ENCODE measurements at places on chromosomes 16 and 17.
A peak's percentile ranks its signal among the peaks of the same experiment; 100 is the strongest.

GRCh38 chr16:27720731-27721530 is 171.0 kb downstream of the KATNIP start:
- DNase-seq, result no peak

DNA sequence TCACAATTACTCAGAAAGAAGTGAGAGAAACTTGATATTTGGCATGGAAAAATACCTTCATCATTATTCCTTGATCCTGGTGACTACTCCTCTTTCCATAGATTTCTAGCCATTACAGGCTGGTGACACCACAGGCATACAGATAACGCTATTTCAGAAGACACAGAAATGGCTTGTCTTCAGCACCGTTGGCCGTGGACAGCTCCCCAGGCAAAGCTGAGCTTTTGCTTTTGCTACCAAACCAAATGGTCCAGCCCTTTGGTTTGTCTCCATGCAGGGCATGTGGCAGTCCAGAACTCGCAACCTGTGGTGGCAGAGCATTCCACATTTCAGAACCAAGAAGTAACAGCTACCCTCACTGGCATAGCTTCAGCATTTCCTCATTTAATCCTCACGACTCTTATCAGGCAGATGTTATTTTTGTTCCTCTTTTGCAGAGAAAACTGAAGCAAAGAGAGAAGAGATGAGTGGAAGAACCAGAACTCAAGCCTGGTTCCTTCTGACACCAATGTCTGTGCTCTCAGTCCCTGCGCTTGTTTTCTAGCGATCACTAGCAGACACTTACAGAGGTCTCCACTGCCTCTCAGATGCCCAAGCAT is 55.5 kb downstream of the HS3ST4 start:
- no peak for DNase-seq

DNA sequence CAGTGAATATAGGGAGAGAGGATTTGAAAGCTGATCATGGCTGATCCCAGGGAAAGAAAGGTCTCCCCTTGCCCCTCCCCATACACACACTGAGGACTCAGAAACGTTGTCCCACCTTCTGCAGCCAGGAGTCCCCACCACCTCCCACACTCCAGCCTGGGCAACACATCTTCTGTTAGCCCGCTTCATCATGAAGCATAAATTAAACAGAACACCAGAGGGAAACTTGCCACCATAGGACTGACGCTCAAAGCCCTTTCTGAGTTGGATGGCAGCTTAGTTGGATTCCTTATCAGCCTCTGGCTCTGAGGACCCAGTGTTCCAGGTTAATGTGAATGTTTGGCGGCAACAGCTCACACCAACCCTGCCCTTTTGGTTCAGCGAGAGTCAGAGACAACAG is 33.9 kb downstream of the ARHGAP27 start:
- DNase-seq, result no peak

DNA sequence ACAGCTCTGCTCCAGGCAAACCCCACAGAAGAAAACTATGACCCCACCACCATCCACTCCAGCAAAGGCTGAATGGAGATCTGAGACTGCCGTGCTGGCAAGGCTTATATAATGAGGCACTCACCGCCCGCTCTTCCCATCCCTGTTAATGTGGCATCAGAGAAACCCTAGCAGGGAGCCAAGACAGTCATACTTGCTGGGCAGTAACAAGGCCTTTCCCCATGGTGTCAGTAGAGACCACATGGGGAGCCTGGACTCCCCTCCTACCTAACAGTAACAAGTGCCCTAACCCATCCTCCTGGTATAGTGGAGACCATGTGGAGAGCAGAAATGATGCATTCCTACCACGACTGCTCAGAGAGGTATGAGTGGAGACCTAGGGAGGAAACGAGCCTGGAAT is 235.2 kb downstream of the C16orf78 start:
- DNase-seq, result no peak

DNA sequence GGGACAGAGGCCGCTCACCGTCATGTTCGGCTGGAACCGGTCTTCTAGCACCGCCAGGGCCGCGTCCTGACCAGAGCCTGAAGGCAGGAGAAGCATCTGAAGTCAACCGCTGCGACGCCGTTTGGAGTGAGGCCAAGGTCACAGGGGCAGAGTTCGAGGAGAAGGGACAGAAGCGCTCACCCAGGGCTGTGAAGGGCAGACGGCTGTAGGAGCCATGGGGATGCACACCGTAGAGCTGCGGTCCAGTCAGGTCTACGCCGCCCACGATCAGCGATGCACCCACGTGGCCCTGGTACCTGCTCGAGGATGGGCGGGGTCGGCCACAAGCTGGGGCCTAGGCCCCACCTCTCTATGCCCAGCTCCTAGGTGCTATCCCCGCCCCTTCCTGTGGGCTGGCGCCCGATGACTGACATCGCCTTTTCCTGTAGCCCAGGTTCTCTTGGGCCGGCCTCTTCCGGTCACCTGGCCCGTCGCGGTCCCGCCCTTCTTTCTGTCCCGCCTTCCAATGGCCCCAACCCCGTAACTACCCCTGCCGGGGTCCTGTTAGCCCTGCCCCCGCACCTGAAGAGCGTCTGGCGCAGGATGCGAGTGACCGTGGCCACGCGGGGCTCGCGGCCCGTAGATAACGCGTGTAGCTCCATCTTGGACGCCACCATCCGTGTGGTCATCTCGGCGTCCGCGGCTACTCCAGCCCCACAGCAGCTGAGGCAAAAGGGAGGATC is 1.1 kb downstream of the PSMB10 start:
- peak; percentile 89 for DNase-seq

DNA sequence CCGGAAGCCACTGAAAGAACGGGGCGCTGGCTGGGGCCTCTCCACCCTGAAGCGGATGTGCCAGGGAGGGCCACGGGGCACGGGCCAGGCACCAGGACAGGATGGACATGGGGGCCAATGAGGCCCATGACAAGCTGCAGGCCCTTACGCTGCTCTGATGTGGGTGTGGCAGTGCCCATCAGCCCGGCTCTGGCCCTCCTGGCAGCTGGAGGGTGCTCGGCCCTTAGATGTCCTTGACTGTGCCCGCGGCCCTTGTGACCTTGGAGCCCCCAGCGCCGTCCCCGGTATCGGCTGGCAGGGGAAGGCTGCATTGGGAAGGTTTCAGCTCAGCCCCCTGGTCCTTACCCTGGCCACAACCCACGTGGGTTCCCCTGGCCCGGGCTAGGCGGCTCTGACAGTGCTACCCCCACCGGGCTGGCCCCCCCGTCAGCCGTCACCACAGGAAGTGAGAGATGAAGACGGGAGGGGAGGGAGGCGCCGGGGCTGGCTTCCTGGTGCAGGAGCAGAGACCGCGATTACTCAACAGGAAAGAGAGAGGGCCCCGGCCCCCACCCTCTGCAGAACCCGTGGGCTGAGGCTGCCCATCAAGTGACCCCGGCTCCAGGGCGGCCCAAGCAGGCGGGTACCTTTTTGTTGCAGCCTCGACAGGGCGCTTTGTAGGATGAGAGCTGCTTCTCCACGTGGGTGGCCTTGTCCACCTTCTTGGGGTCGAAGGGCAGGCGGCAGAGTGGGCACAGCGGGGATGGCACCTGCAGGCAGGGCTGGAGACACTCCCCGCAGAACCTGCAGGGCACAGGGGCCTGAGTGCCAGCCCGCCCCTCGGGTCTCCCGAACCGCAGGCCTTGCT is 5.3 kb downstream of the RNF166 start:
- peak; percentile 94 for DNase-seq

GRCh38 chr17:73390851-73391250 is 79.0 kb upstream of the CDC42EP4 start:
- DNase-seq, result no peak

DNA sequence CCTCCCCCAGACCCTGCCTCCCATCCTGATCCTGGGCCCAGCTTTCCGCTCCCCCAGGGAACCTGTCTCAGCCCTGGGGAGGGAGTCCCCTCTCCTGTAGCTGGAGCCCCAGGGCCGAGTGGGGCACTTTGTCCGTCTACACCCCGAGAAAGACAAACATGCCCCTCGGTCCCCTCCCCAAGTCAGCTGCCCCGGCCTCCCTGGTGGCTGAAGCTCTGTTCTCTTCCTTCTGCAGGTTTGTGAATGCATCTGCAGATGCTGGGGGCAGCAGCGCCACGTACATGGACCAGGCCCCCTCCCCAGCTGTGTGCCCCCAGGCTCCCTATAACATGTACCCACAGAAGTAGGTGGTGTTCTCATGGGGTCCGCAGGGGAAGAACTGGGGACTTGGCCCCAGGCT is 20.8 kb downstream of the STAT5A start:
- no peak for DNase-seq
